ENCODE measurements at places on chromosomes 5 and 9.

DNA sequence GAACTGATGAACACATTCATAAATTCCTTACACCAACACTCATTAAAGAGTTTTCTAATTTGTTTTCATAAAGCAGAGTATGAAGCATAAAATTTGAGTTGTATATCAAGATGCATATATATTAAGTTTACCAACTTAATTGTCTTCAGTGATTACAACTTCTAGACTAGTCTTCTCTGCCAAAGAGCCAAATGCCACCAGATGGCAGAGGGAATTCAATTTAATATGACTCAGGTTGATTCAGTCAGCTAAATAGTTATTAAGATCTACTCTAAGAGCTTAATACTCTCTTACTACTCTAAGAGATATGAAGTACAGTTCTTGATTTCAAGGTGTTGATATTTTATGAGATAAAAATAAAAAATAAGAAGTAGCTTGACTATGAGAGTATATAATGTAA lies 53.4 kb downstream of the CDH10 start:
- no peak for DNase-seq

- no peak for DNase-seq
Observed at GRCh38 chr9:127096208-127096607, 26.2 kb downstream of the ANGPTL2 start.

DNA sequence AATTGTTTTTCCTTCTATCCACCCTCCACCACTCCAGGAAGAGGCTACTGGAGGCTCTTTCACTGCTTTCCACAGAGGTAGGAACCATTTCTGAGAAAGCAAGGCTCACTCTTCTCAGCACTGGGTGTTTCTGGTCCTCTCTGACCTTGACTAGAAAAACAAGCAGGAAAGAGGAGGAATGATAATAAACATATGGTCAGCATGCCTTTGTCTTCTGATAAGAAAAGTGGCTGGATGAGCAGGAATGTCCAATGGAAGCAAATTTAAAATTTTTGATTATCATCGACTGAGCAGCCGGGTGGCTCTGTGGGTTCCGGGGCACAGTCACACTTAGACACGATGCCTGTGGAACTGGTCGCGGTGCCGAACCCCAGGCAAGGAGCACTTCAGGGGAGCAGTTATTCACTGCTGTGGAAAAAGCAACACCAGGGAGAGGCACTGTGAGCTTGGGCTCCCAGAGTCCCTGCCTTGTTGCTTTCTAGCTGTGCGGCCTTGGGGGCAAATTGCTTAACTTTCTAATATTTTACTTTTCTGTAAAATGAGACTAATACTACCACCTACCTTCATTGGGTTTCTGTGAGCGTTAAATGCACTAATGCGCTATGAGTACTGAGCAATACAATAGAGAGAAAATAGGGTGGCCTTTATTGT lies 157.0 kb upstream of the LHFPL2 start:
- no peak for DNase-seq

DNA sequence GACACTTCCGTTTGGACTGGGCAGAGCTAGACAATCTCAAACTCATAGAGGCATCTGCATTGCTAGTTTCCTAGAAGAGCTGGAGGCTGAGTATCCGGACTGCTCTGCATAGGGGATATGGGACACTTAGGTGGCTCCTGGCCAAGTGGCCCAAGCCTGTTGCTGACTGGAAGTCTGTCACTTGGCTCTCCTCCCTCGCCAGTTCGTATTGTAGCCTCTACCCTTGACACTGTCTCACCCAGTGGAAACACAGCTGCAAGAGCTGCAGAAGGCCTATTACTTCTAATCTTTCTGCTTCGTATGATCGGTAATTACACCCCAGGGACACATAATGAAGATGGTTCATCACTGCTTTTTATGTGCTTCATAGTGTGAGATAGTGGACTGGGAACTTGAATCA lies 34.7 kb downstream of the ITGA1 start:
- DNase-seq: no peak

DNA sequence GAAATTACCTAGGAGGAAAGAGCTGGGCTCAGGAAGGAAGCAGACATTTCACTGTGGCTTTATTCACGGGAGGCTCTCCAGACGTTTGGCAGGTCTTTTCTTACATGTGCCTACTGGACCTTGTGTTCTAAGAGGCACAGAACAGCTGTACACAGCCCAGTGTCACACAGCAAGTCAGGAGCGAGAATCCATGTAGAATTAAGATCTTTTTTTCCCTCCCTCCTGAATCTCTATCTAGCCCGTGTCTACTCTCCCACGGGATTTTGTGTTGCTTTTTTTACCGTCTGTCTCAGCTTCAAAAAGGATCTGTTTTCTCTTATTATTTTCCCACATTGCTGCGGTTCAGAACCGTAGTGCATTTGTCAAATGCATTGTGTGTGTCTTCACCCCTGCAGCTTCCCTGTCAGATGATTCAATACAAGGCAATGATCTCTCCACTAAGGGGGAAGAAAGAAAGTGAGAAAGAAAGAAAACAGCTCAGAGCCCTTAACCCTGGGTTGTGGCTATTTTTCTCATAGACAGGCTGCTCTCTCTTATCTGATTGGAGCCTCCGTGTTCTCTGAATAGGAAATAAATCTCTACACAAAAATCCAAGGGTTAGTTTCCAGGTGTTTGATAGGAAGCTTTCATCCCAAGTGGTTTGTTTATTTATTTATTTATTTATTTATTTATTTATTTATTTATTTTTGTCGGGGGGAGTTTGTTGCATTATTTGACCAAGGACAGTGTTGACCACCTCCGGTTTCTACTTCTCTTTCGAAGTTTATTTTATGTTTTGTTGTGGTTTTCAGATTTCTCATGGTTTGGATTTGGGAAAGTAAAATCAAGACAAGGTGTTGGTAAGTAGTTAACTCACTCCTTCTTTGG lies 191.0 kb downstream of the NTRK2 start:
- no peak for DNase-seq

DNA sequence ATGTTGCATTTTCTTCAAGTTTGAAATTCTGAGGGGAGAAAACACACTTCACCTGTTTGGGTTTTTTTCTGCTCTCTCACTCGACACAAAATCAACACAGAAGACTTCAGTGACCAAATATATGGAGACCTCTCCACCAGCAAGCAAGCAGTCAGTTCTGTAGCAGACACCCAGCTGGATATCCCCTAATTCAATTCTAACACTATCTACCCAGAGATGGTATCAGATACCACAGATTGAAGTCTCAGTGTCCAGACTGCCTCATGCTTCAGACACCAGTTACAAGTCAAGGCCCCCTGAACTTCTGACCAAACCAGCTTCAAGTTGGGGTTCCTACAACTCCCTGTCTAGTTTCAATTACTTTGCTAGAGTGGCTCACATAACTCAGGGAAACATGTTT lies 97.8 kb downstream of the INVS start:
- DNase-seq: no peak

All from DMS79 treated with DMSO at 0.1 percent for 48 hours (cell line).